ENCODE measurements at places on chromosomes 13 and 19. TPM values are rescaled to one million over a fixed set of nuclear protein-coding genes. Genes with fewer than 3 reads are reported as not detected.

The AP1M2 gene
- total RNA-seq = not detected

The RXFP2 gene
- not detected for total RNA-seq

The SHC2 gene
- total RNA-seq = 11.3 TPM

The SLC10A2 gene
- not detected for total RNA-seq

The NAPSA gene
- not detected for total RNA-seq

The TNFSF11 gene
- not detected for total RNA-seq

The CASP14 gene
- not detected for total RNA-seq

The NDFIP2 gene
- 20.1 TPM for total RNA-seq

The C3 gene
- 5.4 TPM for total RNA-seq

The TIMM50 gene
- 66.5 TPM for total RNA-seq

The LIM2 gene
- total RNA-seq = not detected

The UHRF1 gene
- total RNA-seq = 22.0 TPM

The SERPINE3 gene
- 0.09 TPM for total RNA-seq

The DDX49 gene
- 57.9 TPM for total RNA-seq

The SIGLEC10 gene
- total RNA-seq = not detected

The SHD gene
- not detected for total RNA-seq

The RUBCNL gene
- total RNA-seq = under 0.01 TPM

The PRR36 gene
- total RNA-seq = not detected

The OSCAR gene
- not detected for total RNA-seq

The NPAS1 gene
- total RNA-seq = 0.17 TPM

DNA sequence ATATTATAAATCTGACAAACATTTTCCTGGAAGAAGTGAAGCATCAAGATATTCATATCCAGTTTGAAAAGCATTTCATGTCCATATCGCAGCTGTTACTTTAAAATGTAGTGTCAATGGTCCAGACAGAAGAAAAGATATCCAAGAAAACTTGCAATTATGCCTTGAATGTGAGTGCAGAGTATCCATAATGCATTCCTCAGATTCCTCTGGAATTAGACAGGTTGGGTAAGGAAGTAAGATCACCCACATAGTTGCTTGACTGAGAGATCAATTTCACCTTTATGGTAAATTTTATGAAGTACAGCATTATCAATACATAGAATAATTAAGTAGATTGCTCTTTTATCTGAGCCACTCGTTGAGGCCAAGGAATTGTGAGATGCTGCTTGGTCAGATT lies 327.0 kb upstream of the SLITRK5 start:
- DNase-seq = no peak

DNA sequence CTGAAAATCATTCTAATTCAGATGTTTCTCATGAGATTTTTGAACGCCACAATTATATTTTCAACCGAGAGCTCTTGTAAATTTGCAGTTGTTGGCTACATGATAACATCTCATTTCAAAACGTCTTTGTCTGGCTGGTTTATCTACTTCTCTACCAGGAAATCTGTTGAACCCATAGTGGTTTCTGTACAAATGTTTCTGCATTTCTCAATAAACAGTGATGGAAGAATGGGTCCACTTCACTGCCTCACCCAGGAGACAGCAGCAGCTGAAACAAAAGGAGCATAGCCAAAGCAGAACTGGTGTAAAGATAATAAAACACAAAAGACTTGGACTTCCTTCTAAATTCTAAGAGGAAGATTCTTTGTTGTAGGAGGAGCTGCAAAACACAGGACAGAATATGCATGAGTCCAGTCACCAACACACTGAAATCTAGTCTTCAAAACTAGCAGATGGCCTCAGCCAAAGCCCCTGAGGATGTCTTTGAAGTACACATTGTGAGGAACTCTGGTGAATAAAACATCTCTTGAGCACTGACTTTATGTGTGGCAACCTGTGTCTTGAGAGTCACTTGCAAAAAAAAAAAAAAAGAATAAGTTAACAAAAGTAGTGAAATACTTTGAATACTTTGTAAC lies 68.6 kb upstream of the FGF14 start:
- no peak for DNase-seq

DNA sequence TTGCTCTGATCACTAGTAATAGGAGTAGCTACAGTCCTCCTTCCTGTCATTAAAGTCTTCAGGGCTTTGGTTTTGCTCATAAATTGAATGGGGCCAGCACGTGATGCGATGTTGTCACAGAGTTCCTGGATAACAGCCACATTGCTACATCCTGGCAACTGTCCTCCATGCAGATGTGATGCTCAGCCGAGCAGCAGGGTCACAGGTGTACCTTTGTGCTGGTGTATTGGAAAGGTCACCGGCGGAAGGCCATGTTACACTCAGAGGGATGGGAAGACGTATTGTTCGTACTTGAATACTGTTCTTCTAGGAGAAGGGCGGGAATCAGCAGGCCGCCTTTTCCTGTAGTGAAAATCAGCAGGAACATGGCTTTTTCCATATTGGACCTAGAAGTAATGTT lies 713.8 kb upstream of the GPC6 start:
- DNase-seq = no peak

DNA sequence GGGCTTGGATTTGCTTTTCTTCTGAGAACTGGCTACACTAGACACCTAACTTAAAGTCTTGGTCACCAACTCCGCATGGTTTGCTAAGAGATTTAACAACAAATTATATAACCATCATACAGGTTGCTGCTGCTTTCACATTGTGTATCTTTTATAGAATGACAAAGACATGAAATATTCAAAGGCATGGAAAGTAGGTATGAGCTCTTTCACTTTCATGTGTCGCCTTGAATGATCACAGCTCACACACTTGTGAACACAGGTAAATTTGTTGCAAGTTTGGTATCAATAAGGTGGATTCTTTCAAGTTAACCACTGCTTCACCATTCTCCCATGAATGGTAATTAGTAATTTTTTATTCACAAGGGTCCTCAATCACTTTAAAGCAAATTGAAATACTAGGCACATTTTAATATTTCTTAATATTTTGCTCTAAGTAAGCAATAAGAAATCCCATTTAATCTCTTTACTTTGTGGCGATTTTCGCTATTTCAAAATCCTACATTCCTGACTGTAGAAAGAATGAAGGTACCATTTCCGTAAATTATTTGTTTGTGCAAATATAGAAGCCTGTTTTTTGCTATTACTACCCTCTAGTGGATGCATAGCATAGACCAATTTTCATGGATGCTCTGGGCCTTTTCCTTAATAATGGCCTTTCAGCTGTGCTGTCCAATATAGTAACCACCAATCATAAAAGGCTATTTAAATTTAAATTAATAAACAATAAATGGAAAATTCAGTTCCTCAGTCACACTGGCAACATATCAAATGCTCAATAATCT lies 45.5 kb upstream of the FREM2 start:
- no peak for DNase-seq

DNA sequence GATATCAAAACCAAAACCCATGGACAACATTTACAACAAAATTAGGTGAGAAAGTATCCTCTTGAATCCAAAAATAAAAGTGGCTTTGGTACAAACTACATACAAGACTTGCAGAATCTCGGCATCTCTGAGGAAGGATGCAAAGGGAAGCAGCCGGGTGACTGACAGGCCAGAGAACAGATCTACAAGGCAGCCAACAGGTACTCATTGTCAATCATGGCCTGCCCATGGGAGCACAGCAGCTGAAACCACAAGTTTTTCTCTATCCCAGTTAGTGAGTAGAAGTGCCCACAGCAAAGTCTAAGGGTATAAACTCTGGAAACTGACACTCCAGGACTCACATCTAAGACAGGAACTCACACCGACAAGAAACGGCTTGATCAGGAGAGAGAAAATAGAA lies 74.5 kb downstream of the TBC1D4 start:
- no peak for DNase-seq

DNA sequence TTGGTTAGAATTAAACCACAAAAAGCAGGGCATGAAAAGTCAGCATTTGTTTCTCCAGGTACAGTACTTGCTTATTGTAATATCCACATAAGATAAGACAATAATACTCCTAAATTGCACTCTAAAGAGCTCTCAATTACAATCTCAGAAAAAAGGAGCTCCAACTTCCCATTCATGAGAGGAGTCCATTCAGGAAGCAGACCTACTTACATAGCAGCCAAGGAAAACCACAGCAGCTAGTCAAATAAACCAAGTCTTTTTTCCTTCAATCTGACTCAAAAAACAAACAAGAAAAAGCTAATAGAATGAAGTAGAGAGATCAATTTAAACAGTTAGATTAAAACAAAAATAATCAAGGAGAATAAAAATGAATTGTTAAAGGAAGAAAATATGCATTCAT lies 885.2 kb upstream of the SLITRK6 start:
- DNase-seq = no peak

- DNase-seq = no peak
Observed at GRCh38 chr13:104592127-104592526, 1525.9 kb upstream of the SLC10A2 start.

DNA sequence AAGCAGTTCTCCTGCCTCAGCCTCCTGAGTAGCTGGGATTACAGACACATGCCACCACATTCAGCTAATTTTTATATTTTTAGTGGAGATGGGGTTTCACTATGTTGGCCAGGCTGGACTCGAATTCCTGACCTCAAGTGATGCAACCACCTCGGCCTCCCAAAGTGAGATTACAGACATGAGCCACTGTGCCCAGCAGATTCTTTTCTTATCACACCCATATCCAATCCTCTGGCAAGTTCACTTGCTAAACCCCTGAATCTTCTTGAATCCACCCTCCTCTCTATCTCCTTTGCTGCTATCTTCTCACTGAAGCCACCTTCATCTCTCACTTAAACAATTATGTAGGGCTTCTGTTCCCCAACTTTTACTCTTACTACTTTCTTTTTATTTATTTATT lies 17.5 kb downstream of the TMEM143 start:
- no peak for DNase-seq

DNA sequence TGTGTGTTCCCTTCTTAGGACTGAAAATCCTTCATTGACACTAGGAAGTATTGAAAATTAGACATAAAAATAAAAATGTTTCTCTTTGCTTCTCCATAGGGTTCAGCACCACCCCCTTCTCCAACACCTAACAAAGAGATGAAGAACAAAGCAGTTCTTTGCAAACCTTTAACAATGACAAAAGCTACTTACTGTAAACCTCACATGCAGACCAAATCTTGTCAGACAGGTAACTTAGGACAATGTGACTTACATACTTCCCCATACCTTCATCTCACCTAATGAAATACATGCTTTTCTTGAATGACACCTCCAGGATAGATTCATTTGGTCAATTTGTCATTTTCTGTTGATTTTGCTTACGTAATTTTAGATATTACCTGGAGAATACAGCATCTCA lies 99.9 kb downstream of the ZMYM2 start:
- DNase-seq = no peak

DNA sequence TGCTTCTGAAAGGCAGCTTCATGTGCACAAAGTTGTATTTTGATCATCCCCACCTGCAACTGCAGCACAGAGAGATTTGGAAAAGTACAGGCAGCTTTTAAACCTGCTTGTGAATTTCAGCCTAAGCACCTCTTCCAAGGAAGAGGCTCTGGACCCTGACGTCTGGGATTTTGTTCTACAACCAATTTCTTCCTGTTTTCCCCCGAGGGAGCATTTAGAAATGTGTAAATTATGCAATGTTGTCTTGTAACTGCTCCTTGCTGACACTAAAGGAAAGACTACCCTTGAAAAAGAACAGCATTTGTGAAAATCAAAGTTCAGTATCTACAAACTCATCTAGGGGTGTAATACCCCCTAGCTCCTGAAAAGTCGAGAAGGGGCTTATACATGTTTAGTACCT lies 15.4 kb downstream of the MED26 start:
- DNase-seq = no peak

DNA sequence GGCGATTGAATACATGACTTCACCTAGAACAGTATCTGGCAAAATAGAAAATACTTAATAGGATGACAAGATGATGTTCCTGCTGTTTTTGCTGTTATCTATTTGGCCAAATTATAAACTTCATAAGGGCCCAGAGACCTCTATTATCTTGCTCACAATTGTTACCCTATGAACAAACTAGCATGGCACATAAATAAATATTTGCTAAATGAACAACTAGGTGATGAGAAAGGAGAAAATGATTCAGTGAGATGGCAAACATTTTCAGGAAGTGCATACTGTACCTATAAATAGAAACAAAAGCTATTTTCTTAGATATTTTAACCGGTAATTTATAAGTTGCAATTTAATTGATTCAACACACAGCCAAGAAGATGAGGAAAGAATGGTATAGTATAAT lies 78.4 kb downstream of the FAM216B start:
- DNase-seq = no peak

DNA sequence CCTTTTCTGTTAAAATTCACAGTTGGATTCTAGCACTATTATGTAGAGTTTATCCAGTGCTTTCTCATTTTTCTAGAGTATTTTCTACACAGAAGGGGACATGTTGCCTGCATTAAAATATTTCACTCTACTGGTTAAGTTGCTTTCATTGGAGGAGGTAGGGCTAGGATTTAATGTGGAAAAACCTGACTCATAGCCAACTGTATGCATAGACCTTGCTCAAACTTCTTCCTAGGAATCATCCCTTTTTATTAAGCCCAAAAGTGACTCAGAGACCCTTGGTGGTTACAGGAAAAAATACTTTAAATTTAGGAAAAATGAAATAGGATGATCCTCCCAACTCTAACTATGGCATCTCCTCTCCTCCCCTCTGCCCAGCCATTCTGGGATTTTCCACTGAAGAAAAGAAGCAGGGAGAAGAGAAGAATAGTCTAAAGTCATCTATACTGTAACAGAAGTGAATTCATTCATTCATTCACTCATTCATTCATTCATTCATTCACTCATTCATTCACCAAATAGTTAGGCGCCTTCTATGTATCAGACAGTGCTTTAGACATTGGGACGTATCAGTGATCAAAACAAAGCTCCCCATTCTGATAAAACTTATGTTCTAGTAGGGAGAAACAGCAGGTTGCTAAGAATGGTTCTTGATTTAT lies 109.0 kb upstream of the HTR2A start:
- no peak for DNase-seq

- no peak for DNase-seq
Observed at GRCh38 chr13:34944751-34945150, 2.7 kb downstream of the NBEA start.

GRCh38 chr13:57314897-57315520 lies 148.0 kb downstream of the PRR20E start:
- DNase-seq = no peak

DNA sequence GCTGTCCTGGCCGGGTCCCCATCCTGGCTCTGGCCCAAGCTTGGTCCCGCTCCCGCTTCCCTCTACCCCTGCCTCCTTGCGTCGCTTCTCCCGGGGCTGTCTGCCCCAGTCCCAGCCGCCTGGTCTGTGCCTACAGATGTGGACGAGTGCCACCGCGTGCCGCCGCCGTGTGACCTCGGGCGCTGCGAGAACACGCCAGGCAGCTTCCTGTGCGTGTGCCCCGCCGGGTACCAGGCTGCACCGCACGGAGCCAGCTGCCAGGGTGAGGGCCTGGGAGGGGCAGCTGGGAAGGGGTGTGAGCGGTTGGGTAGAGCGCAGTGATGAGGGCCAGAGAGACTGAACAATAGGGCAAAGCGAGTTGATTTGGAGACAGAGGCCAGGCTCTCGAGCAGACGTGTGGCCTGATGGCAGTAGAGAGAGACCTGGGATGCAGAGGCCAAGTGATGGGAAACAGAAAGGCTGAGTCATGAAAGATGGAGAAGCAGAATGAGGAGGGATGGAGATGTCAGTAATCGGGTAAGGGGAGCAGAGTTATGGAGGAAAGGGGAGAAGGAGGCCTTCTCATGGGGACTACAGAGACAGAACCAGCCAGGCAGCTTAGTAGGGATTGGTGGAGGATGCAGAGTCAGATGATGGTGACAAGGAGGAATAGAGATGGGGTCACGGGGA lies 9.4 kb downstream of the LTBP4 start:
- no peak for DNase-seq

Data from dermis blood vessel endothelial cell (primary cell).